HS-27A (cell line): ENCODE measurements at places on chromosomes 6 and 20.

DNA sequence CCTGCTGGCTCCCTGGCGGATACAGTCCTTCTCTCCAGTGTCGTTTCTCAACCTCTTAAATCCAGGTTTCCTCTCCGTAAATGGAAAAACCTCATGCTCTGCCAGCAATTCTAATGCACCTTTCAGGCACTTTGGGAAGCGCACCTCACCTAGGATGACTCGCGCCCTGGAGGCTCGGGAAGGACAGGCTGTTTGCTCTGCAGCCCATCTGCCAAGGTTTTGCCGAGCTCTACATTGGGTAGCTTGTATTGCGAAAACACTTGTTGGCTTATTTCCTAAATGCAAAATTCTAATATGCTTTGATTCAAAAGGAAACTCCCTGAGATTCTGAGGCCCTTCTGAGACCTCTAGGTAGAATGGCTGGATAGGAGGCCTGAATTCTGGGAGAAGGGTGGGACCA, 102.6 kb upstream of the MLN start:
- no peak for DNase-seq

DNA sequence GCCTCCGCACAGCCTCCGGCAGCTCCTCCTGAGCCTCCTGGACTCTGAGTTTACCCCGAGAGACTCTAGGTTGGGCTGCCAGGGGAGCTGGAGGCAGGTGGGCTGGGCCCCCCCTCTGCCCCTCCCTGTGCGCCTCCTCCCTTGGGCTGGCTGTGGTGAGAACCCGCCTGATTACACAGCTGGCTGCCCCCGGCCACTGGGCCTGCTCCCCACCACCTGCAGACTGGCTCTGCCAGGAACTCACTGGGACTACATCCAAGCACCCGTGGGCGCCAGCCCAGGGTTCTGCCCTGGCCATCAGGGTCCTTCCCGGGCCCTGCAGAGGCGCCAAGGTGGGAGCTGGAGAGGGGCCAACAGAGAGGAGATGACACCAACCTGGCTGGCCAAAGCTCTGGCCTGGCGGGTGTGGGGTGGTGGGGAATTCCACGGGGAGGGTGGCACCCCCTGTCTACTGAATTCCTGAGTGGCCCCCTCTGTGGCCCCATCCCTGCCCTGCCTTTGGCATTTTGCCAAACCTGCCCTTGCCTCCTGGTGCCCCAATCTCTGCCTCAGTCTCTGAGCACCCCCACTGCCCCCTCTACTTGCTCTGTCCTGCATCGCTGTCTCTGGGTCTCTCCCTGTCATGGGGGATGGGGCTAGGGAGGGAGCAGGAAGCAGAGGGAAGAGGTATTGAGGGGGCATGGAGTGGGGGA, 21.9 kb upstream of the CDH22 start:
- DNase-seq = no peak

DNA sequence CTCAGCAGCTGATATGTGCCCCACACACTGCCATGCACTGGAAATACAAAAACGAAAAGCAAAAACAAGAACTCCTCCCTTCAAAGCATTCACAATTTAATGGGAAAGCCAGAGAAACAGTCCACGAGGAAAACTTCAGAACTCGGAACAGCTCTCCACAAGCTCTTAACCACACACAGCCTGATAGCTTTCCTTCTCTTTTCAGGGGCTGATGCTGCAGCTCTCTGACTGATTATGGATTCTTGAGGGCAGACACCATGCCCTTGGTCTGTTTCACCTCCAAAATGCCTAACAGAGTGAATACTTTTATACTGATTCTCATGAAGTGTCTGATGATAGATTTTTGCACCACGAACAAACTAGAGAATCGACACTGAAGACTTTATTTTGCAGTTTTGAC, 282.1 kb downstream of the CD83 start:
- DNase-seq = no peak

- no peak for DNase-seq
Measured at GRCh38 chr6:137552809-137553208, 58.6 kb upstream of the OLIG3 start.

DNA sequence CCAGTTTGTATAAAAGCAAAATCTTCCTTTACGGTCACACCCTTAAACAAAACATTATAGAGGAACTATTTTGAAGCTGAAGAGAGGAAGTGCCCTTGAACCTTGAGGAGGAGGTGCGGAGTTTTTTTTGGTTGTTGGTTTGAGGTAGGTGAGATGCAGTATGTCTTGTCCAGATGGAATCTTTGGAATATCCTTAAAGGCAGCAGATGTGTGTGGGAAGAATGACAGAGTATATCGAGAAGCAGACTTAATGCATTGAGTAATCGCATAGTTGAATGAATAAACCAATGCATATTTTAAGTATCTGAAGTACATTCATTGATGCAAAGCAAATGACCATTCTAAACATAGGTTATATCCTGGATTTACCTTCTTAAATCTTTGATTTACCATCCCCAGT, 49.9 kb downstream of the AIG1 start:
- DNase-seq = no peak

DNA sequence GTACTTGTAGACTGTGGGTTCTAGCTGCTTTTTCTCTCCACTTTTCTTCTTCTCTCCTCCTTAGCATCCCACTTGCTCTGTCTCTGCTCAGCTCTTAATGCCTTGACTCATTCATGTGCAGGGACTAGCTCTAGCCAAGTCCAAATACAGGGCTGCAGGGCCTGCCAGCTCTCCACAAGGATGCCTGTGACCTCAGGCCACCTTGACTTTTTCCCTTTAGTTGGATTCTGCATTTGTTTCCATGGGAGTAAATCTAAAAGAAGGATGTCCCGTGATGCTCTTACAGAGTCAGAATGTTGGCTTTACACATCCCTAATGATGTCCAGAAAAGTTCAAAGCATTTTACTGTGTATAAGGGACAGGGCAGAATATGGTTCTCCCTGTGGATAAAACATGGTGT, 101.8 kb upstream of the PREP start:
- no peak for DNase-seq

GRCh38 chr6:170265655-170266054, 25.2 kb downstream of the DLL1 start:
- no peak for DNase-seq

DNA sequence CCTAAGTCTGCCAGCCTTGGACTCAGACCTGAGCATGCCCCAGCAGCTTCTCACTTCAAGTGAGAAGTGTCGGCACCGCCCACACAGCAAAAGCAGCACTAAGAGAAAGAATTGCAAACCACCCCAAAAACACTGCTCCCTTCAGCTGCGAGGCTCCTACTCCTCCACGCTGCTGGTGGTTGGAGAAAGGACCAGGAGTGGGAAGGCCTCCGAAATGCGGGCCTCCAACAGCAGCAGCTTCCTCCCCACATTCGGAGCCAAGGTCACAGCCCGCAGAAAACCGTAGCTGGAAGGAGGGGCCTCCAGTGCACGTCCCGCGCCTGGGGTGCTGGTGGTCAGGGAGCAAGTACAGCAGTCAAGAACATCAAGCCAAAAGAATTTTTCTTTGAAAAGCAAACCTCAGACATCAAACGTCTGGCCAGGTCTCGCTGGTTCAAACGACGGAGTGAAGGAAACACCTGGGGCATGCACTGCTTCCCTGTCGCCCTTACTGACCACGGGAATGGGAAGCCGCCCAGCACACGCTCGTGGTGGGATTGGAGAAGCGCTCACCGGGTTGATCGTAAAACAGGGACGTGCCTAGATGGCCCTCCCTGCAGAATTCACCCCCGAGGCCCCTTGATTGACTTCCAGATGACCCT, 185.6 kb upstream of the CST7 start:
- DNase-seq = no peak

DNA sequence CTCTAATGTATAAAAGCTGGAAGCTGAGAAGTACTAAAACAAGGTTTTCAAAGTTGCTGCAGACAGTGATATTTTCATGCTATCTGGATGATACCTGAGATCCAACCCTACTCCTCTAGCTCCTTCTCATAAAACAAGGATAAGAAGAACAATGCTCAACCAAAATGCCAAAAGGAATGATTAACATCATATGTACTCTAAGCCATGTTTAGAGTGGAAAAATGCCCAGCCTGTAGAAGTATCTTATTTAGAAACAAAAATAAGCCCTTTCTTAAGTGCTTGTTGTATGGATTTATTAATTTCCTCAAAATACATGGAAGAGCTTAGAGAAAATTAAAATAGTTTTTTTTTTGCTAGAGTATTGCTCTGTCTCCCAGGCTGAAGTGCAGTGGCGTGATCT, 23.7 kb downstream of the ECHDC1 start:
- no peak for DNase-seq

- DNase-seq = no peak
Measured at GRCh38 chr6:2007165-2007564, 238.2 kb downstream of the GMDS start.

DNA sequence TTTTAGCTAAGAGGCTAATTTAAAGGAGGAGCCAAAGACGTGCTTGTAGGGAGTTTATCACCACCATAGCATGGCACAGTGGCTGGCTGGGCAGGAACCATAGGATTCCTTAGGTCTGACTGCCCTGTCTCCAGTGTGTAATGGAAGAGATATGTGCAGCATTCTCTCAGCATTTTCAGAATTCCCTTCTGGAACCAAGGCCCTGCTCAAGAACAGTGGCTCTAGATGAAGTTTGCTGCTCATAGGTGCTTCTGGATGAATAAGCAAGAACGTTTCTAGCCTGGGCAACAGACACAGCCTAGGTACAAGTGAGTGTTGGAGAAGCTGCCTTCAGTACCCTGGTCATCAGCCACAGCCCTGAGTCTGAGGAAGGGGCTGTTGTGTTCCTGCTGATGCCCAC, 69.1 kb downstream of the LCA5 start:
- DNase-seq = no peak
